ENCODE measurements at places on chromosomes 7 and 10. TPM values are rescaled to one million over a fixed set of nuclear protein-coding genes. Genes with fewer than 3 reads are reported as not detected.

The RHOBTB1 gene
- total RNA-seq: 10.3 TPM

The ZMIZ1 gene
- total RNA-seq: 16.7 TPM

The KIAA1217 gene
- 3.5 TPM for total RNA-seq

The CDC14C gene
- total RNA-seq: not detected

The RP9 gene
- total RNA-seq: 8.3 TPM

The CFAP46 gene
- total RNA-seq: 0.53 TPM

The DPYSL4 gene
- 2.8 TPM for total RNA-seq

The PKD2L1 gene
- not detected for total RNA-seq

The CCNY gene
- total RNA-seq: 34.0 TPM
